ENCODE measurements at places on chromosomes 3 and 15.

DNA sequence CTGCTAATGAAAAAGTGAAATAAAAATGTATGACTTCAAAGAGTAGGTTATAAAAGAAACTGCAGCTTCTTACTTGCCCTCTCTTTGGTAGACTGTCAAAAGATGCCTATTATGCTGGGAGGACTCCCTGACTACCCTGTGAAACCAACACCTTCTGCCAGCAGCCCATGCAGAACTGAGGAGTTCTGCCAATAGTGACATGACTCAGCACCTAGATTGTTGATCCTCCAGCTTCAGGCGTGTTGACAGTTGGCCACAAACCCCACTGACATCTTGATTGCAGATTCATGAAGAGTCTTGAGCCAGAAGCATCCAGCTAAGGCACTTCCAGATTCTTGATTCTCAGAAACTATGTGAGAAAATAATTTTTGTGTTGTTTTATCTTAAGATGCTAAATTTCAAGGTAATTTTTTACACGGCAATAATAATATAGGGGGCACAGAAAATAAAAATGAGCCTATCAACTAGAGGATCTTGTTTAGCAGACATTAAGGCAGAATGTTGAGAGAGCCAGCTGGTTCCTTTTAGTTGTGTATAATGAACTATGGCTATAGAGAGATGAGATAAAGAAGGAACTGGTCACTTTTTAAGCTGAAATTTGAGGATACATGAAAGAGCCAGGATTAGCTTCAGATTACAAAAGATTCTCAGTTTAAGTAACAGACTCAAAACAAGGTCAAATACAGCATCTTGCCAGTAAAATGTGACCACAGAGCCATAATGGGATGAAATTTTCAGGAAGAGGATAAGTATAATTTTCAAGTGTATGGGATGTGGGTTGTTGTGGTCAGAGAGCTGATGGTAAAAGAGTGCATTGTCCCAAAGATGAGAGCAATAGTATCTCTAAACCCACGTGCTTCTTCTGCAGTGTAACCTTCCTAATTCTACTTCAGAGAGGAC is 588.7 kb upstream of the CBLB start:
- DNase-seq = no peak

DNA sequence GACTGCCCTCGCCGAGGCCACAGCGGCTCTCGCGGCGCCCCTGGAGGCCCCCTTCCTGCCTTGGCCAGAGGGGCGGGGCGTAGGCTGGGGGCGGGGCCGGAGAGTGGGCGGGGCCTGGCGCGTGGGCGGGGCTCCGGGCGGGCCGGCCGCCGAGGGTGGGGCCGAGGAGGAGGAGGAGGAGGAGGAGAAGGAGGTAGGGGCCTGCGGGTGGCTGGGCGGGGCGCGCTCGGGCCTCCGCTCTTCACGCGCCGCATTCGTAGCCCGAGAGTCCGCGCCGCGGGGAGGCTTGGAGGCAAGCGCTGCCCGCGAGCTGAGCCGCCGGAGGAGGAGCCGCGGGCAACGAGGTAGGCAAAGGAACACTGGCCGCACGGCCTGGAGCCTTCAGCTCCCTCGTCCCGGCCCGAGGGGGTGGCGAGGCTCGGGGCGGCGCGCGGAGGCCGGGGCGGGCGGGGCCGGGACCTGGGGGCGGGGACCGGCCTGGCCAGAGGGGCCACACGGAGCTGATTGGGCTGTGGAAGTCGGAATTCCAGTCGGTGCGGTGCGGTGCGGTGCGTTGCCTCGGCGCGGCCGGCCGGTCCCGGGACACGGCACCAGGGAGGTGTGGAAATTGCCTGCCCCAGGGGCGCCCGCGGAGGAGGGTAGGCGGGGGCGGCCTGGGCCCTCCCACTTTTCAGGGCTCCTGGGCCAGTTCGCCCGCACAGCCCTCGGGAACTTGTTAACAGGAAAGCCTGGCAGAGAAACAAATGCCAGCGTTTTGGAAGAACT is at the start of gene PPP2R3A:
TSS of gene PPP2R3A (plus strand) at position 223 of the 765 bp plus-strand sequence. CDS start 35,771 bp downstream, outside the sequence.
- DNase-seq = peak; percentile 82

GRCh38 chr3:127135241-127136023 is 57.5 kb upstream of the PRR23E start:
- peak; percentile 55 for DNase-seq

DNA sequence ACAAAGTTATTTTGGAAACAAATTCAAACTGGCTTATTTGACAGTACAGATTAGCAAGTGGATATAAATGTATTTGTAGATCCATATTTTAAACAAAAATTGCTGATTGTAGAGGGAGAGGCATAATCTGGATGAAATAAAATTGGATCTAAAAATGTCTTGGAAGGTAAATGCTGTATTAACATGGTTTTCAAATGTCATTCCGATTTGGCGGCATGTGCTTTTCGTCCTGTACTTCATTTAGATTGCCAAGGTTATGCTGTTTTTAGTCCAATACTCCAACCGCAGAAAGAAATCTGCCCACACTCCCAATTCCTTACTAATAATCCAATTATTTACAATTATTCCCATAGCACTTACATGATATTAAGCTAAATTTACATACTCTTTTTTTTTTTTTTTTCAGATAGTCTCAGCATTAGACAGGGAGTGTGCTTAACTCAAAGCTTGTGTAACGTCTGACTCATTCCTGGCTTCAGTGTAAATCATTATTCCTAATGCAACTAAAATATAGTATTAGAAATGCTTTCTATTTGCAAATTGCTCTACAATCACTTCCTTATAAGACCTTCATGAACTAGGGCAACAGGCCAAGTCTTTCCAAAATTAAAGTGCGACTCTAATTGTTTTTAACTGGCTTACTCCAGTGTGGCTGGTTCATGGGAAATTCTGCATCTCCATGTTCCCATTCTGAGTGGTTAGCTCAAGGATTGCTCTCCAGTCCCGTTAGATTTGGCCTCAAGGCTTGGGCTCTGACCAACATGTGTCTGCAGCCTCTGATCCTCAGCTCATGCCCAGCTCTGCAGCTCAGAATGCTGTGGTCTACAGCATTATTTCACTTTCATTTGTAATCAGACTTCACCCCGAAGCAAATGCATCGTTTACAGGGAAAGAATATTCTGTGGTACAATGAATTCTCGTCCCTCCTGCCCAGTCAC is 103.9 kb downstream of the FBN1 start:
- no peak for DNase-seq

DNA sequence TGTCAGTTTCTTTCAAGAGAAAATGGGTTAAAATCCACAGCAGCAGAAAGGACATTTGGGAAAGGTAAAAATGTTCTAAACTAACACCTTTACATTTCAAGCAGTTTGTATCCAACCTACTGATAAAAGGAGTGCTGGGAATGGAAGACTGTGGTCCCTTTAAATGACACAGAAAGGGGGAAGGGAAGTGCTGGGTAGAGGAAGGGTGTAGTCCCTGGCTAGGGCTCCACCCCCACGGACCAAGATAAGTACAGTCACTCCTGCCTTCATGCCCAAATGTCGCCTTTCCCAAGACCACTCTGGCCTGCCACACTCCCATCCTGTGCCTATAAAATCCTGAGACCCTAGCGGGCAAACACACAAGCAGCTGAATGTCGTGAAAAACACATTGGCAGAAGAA is 350.9 kb upstream of the POU1F1 start:
- no peak for DNase-seq

- no peak for DNase-seq
Observed at GRCh38 chr15:29134239-29134638, 135.4 kb downstream of the NSMCE3 start.

DNA sequence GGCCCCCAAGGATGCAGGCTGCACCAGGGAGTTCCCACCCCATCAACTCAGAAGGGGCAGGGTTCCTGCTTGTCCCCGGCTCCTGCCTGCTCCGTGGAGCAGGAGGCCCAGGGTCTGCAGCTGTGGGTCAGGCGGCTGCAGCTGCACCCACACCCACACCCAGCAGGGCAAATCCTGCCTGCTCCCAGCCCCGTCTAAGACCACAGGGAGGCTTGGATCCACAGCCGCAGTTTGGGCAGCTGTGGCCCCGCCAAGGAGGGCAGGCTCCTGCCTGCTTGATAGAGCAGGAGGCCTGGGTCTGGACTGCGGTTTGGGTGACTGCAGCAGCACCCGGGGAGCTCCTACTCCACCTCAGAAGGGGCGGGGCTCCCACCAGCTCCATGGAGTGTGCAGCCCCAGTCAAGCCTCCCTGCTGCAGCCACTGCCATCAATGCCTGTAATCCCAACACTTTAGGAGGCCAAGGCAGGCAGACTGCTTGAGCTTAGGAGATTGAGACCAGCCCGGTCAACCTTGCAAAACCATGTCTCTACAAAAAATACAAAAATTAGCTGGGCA is 163.6 kb downstream of the OSBPL10 start:
- no peak for DNase-seq

DNA sequence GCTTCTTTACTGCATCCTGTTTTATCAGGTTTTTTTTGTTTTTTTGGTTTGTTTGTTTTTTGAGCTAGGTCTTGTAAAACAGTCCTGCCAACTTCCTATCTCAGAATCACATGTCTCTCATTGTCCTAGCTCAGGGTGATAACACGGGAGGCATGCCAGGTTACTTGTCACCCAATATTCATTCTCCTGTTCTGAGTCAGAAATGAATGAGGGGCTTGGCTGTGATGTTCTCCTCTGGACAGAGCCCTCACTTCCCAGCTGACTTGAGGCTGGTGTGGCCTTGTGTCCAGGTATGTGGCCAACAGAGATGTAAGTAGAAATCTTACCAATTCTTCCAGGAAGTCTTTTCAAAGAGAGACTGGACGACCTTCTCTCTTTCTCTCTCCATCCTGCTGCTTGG is 317.0 kb downstream of the GABRB3 start:
- DNase-seq = no peak

DNA sequence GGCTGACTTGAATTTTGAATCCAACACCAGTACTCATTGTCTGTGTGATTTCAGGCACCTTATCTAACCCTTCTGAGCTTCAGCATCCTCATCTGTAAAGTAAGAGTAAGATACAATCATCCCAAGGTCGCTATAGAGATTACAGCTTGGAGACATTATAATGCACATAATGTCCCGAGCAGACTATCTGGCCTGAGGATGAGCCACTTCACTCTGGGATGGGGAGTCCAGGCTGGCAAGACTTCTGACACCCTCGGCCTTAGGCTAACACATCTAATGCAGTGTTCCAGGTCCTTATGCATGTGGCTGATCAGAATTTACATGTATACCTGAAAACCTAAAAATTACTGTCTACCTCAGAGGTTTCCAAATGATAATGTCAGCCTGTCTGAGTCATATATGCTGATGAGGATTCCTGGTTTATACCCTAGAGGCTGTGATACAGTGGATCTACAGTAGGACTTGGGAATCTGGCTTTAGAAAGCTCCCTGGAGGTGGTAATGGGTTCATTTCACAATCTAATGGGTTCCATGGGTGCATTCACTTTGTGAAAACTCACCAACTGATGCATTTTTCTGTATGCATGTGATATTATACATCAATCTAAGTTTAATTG is 229.0 kb upstream of the SLCO3A1 start:
- DNase-seq = no peak

DNA sequence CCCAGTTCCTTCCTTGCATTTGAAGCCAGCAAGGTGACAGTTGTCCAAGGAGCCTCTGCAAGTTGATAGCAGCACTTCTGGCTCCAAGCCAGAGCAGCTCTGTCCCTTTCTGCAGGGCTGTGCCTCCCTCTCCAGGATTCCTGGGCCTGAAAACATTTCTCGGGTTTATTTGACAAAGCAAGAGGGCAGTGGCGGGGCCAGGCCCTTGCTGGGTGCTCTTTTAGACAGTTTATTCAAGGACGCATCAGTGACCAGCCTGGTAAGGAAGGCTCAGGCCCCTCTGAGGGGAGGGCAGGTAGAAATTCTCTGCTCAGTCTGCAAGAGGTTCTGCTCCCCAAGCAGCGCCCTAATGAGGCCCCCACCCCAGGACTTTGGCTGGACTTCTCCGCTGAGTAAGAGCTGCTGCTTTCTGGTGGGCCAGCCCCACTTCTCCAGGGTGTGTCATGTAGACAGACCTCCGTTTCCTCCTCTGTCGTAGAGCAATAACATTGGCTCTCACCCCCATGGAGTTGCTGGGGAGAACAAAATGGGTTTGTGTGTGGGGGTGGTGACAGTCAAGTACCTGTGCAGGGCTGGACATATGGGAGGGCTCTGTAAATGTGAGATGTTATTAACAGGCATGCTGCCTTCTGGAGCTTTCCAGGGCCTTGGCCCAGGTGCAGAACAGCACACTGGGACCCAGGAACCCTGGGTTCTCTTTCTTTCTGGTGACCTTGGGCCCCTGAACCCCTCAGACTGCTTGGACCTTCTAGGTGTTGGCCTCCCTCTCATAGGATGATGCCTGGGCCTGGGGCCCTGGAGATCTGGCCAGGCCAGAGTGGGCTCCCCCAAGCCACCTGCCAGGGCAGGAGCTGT is 146.2 kb upstream of the TLE3 start:
- DNase-seq = no peak

DNA sequence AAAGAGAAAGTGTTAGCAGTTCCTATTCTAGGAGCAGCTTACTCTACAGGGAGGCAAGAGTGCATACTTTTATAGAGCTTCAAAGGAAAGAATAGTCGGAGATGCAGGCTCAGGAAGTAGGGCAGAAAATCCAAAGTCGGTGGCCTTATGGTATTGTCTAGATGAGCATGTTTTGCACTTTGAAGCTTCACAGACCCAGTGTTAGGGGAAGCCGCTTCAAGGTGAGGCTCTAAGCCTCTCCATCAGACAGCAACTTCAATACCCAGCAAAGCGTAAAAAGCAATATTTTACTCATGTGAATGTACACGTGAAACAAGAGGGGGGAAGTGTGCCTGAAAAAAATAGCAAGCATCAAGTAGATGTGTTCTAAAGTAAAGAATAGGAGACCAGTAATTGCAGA is 125.6 kb upstream of the RASGRP1 start:
- no peak for DNase-seq

DNA sequence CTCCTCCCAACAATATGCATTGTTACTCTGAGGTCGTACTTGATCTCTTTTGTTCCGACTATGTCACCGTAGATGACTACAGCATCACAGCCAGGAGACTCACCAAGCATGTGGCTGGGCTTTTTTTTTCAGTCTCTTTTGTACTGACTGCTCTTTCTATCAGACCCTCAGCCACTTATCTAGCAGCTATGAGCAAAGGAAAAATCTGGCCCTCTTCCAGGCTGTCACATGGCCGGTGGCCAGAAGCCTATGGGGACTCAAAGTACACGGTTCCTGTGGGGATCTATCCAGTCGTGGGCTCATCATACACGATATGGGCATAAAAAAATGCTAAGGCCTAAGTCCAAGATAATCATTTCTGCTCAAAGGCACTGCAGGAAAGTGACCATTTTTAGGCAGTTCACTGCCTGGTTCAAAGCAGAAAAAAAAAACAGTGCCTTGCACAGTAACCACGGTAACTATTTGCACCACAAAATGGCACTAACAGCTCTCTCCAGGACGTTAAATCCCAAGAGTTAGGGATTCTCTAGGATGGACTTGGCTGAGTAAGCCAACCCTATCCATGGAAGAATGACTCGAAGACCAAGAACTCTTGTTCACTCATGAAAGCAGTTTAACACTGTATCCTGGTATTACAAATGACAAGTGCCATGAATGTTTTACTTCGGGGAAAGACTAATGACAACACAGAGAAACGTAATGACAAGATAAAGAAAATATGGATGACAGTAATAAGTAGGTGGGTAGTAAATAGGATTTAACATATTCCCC is 50.3 kb downstream of the SHQ1 start:
- no peak for DNase-seq

- no peak for DNase-seq
Observed at GRCh38 chr3:147412261-147412916, 3.2 kb downstream of the ZIC1 start.
